Liver (tissue), 10 donors: ENCODE measurements at places on chromosomes 3 and 15.

DNA sequence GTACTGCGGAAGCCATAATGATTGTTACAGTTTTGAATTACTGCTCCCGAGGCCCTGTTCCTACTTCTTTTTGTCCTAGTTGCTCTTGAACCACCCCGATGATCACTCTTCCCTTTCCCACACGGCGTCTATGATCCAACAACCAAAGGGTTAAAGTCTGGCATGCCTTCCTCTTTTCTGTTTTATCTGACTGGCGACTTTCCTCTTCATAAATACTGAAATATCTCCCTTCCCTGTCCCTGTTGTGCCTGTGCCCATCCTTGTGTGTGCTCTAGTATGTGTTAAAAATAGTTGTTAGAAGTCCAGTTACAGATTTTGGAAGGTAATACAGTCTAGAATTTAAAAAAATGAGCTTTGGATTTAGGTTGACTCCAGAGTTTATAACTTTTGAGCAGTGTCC, 83.6 kb downstream of the AKAP13 start:
- DNase-seq: no peak

DNA sequence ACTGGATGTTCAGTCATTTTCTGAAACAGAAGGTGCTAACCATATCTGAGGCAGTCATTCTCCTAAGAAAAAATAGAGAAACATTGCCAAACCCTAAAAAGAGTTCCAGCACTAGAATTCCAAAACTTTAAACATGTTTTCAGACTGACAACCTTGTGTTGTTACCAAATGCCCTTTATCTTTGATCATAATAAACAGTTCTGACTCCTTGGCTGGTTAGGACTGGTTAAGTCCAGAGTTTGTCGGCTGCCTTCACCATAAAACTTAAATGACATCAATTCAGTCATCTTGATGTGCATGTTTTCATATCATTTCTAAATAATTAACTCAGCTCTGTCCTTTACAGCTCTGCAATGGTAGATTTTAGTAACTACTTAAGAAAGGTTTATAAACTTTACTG, 68.0 kb downstream of the COL8A1 start:
- no peak for DNase-seq

DNA sequence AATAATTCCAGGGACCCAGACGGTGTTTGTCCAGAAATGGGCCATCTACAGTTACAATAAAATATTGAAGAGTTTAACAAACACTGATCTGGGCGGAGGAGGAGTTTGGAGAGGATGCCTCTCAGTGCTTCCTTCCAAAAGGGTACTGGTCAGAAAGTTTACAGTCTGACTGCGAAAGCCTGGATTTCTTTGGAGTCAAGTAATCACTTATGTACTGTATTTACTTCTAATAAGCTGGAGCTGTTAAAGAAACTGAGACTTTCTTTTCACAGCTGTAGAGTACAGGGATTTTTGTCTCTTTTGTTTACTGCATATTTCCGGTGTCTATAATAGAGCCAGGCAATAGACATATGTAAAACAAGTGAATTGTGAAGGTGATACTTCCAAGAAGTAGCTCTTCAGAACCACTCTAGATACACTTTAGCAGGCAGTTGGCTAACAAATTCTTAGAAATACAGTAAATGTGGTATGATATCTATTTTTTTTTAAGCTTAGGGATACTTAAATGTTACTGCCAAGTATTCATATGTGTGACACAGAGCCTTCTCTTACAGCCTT, 22.1 kb upstream of the NEO1 start:
- no peak for DNase-seq

GRCh38 chr3:18234717-18235335, 190.3 kb downstream of the SATB1 start:
- DNase-seq: no peak

- DNase-seq: no peak
Observed at GRCh38 chr15:95681836-95682544, 648.5 kb upstream of the NR2F2 start.

DNA sequence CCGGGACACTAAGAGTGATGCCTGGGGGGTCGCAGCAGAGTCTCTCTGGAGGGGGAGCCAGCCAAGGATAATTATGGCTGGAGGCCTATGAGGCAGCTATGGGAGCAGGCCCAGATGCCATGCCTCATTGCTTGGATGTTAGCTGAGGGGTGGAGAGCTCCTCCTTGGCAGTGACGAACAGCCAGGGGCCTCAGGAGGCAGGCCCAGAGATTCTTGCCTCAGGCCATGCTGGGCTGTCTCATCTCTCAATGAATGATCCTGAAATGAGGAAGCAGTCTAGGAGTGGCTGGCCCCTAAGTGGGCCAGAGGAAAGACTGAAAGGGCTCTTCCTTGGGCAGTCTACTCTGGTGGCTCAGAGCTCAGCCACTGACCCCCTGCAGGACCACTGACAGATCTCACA, 21.3 kb downstream of the KIF9 start:
- DNase-seq: no peak

DNA sequence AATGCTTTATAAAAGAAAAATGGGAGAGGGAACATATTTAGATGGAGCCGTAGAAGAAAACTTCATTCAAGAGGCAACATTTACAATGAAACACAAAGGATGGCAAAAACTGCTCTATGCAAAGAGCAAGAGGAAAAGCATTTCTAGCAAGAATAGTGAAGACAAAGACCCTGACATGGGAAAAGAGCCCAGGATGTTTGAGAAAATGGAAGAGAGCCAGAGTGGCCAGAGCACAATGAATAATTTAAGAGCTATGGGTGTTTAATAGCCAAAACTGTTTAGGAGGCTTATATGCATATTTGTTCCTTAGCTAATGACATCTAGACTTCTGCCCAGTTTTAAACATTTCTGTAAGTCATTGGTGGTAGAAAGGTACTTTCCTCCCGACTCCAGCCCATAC, 25.4 kb upstream of the SEMA6D start:
- DNase-seq: no peak

- DNase-seq: no peak
Observed at GRCh38 chr3:29705906-29706844, 425.3 kb downstream of the RBMS3 start.

DNA sequence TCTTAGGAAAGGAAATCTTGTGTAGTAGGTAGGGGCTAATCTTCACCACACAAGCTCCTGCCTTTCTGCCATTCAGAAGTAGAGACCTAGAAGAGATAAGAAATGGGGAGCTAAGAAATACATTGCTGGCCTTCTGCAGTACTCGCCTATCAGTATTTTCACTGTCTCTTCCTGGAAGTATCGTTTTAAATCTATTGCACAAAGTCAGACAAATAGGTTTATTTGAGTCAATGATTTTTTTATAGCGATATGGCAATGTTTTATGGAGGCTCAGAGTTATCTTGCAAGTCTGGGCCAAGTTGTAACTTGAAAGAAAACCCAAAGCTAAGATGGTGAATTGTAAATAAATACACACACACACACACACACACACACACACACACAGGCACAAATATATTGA, 103.8 kb downstream of the PTPRG start:
- DNase-seq: no peak

- no peak for DNase-seq
Observed at GRCh38 chr15:64596701-64597476, 136.5 kb downstream of the ZNF609 start.

GRCh38 chr3:133872781-133873180, 22.9 kb downstream of the RAB6B start:
- DNase-seq: no peak

- no peak for DNase-seq
Observed at GRCh38 chr3:64612082-64612860, 75.5 kb downstream of the ADAMTS9 start.

DNA sequence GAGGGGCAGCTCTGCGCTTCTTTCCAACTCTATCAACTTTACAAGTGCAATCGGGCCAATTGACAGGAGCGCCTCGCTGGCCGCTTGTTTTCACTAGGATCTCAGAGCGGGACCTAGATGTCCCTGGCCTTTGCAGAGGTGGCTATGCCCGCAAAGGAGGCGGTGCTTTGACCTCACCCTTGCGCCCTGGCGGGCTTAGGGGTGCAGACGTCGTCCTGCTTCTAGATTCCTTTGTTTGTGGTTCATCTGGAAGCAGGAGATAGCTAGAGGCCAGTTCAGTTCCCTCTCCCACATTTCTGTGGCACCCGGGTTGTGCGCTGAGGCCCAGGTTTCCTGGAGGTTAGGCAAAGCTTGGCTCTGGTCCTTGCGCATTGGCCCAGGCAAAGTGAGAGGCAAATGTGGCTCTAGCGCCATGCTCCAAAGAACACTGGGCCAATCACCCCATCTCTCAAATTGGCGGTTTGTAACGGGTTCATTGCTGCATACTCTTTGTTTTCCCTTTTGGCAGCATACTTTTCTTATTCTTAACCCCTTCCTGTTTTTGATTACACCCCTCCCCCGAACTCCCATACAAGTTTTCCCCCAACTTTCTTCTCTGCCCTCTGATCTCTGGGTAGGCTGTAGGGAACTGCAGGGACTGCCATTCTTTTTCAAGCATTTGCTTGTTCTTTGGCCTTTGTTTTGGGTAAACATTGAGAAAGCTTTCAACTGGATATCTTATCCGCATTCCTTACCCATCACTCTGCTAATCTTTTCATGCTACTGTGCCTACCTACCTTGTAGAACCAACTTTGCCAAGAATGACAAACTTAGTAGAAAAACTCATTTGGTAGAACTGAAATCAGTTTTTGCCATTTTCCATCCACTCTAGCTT, 1.4 kb downstream of the PPM1L start:
- DNase-seq: peak; percentile 35

GRCh38 chr15:101000271-101000681, 81.1 kb downstream of the LRRK1 start:
- no peak for DNase-seq

- no peak for DNase-seq
Observed at GRCh38 chr15:66650433-66650832, 51.6 kb upstream of the SMAD6 start.

- no peak for DNase-seq
Observed at GRCh38 chr3:195075199-195075940, 195.6 kb downstream of the XXYLT1 start.

DNA sequence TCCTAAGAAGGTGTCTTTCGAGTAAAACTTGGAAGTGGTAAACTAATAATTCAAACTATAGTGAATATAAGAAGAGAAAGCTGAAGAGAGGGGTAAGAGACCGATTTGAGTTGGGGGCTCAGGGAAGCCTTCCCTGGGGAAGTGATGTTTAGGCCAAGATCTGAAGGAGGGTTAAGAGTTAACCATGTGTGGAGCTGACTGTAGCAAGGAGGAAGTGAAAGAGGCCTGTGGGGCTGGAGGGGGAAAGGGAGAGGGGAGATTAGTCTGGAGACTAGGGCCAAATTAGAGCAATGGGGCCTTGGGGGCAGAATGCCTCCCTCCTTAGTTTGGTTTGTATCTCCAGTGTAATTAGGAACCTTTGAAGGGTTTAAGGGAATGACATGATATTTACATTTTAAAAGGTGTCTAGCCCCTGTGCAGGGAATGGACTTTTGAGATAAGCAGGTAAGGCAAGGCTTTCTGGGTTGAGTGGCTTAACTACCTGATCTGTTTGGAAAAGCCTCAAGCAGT, 2.2 kb downstream of the ZNF592 start:
- DNase-seq: no peak

- DNase-seq: no peak
Observed at GRCh38 chr3:123984957-123985356, 7.0 kb downstream of the ROPN1 start.

DNA sequence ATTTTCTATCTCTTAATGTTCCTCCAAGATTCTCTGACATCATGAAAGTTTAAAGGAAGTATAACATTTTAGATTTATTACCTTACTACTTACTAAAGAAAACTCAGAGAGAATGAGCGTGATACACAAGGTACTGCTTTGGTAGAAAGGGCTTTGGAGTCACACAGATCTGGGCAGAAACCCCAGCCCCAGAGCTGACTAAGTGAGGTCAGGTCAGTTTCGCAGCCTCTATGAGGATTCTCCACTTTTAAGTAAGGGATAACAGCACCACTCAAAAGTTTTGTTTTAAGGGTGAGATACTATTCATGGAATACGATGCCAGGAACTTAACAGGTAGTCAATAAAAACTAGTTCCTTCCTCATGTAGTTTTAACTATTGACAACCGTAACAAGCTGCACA, 76.1 kb downstream of the CLDN11 start:
- no peak for DNase-seq

DNA sequence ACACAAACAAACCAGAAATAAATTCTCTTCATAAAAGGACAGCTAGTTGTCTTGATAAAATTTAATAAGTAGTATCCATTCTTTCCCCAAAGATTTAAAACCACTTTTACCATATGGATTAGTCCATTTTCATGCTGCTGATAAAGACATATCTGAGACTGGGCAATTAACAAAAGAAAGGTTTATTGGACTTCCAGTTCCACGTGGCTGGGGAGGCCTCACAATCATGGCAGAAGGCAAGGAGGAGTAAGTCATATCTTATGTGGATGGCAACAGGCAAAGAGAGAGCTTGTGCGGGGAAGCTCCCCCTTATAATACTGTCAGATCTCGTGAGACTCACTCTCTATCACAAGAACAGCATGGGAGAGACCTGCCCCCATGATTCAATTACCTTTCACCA, 38.7 kb downstream of the C2CD4B start:
- DNase-seq: no peak

GRCh38 chr15:76994971-76995945, at the start of gene PSTPIP1:
Gene PSTPIP1 (plus strand): TSS chr15:76995126. CDS start chr15:76995574, 448 bp downstream.
- no peak for DNase-seq

DNA sequence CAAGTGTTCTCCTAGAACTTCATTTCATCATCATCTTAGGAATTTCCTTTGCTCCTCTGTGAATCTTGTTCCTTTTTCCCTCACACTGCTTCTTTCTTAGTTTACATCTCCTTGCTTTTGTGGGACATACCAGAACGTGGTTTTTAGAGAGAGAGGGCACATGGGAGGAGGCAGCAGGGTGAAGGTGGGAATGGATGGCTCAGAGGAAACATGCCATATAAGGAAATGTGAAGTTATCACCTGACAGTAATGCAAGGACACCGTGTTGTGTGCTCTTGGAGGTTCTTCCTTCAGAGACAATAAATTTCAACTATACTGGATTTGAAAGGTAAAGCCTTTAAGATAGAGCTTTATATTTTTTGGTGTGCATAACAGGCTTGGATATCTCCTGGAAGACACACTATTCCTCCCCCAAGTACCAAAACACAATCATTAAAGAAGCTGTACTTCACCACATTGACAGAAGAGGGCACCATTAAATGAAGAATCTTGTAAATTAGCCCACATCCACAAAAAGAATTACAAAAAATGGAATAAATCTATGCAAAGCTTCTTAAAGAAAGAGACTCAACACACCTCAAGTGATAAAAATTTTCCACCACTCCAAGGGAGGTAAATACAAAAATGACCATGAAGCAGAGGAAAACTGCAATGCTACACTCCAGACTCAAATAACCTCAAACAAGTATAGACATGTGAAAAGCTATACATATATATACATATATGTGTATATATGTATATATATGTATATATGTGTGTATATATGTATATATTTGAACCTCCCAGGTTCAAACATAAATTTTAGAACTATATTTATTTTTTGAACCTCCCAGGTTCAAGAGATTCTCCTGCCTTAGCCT, 26.1 kb downstream of the RPL39L start:
- DNase-seq: no peak

GRCh38 chr3:178385280-178385952, 150.8 kb upstream of the KCNMB2 start:
- DNase-seq: no peak

- no peak for DNase-seq
Observed at GRCh38 chr3:186786922-186787321, 3.5 kb downstream of the EIF4A2 start.
